ENCODE measurements at places on chromosomes 12 and 14.

- no peak for DNase-seq
Observed at GRCh38 chr12:124737040-124737419, 126.6 kb downstream of the SCARB1 start.

DNA sequence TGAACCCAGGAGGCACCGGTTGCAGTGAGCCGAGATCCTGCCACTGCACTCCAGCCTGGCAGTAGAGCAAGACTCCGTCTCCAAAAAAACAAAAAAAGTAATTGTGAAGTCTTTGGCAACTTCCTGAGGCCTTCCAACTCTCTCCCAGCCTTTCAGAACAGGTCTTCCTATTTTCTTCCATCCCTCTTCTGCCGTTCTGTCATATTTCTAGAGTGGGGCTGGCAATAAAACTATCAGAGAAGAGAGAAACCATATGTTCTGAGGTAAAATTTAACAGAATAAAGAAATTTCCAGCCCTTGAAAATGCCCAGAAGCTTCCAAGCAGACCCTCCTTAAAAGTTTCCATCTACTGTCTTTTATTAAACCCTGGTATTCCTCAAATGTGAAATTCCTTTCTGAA, 100.4 kb downstream of the HMGA2 start:
- no peak for DNase-seq

DNA sequence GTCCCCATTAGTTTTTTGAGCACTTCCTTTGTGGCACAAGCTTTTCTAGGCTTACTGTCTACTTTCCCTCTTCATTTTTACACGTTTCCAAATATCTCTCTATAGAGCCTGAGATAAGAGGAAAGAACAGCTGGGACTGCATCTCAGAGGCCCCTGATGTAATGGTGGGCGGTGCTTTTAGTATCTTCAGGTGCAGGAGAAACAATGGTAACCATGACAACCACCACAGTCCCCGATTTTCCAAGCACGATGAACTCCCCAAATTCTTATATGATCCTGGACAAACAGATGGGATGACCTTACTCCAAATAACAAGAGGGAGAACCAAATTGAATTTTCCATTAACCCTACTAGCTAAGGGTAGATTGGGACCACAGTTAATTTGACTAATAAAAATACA, 103.3 kb downstream of the AEBP2 start:
- DNase-seq = no peak

DNA sequence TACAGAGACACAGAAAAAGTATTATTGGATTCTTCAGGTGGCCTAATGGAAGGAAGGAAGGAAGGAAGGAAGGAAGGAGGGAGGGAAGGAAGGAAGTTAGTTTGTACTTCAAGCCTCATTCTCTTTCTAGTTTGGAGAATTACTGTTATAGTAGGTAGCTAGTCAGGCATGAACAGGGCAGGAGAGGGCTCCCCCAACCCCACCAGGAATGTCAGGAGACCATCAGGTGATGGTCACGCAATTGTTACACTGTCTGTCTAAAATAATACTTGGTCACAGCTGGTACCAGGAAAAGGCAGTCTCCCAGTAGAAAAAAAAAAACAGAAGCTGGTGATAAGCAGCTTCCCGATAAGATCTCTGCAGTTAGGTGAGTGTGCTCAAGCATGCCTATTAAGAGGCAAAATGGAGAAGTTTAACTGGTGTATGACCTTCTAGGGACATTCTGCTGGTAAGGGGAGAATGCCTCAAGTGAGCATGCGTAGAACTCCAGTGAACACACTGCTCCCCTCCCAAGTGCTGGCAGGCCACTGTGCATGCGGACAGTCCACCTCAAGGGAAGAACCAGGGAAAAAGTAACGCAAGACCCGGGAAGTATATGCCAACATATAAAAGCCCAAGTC, 358.4 kb upstream of the SOX5 start:
- no peak for DNase-seq

DNA sequence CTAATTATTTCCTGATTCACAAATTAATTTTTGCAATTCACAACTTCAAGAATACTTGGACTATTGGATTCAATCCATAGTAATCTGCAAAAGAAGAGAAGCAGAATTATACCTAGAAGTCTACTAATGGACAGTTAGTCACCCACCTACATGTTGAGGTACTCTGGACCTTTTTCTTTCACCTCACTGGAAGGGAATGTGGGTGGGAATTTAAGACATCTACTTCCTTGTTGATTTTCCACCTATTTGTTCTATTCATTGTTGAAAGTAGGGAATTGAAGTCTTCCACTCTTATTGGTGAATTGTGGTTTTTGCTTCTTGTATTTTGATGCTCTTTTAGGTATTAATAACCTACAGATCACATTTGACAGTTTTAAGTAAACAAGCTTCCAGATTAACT, 11.0 kb downstream of the RESF1 start:
- DNase-seq = no peak

GRCh38 chr12:40980427-40980961, 207.6 kb upstream of the PDZRN4 start:
- no peak for DNase-seq

- DNase-seq = peak; percentile 41
Observed at GRCh38 chr12:76455582-76456345, 103.8 kb downstream of the OSBPL8 start.

DNA sequence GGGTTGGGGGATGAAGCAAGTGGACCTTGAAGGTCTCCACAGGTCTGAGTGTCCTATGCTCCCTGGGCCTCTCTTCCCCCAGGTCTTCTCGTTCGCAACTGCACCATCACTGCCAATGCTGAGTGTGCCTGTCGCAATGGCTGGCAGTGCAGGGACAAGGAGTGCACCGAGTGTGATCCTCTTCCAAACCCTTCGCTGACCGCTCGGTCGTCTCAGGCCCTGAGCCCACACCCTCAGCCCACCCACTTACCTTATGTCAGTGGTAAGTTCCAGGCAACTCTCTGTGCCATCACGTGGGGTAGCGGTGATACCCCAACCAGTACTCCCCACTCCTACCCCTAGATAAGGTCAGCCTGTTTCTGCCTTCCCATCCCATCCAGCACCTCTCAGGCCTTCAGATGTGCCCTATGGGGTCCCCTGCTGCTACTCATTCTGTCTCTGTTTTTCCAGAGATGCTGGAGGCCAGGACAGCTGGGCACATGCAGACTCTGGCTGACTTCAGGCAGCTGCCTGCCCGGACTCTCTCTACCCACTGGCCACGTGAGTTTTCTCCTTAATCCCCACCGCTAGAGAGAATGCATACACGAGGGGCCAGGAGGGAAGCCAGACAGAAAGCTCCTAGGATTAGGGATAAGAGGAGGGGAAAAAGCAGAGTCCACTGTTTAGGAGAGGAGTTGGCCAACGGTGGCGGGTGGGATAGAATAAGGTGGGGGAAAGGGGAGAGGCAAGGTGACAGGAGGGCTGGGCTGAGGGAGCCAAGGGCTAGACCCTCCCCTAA, 1.6 kb upstream of the TAPBPL start:
- no peak for DNase-seq

- no peak for DNase-seq
Observed at GRCh38 chr14:81454572-81455218, 54.6 kb upstream of the STON2 start.

DNA sequence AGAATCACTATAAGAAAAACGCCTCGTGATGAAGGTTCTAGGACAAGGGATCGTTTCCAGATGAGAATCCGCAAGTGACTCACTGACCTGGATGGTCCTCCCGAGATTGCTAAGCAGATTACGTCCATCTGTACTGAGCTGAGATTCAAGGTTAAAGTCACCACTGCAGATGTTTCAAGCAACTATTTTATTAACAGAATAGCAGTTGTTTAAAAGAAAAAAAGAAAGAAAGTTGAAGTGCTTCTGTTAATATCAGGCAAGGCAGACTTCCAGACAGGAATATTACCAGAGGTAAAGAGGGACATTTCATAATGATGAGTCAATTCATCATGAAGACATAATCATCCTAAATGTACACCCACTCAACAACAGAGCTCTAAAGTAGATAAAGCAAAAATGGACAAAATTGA, 17.9 kb downstream of the PXN start:
- DNase-seq = no peak

- DNase-seq = no peak
Observed at GRCh38 chr14:99080306-99080705, 191.7 kb downstream of the BCL11B start.

DNA sequence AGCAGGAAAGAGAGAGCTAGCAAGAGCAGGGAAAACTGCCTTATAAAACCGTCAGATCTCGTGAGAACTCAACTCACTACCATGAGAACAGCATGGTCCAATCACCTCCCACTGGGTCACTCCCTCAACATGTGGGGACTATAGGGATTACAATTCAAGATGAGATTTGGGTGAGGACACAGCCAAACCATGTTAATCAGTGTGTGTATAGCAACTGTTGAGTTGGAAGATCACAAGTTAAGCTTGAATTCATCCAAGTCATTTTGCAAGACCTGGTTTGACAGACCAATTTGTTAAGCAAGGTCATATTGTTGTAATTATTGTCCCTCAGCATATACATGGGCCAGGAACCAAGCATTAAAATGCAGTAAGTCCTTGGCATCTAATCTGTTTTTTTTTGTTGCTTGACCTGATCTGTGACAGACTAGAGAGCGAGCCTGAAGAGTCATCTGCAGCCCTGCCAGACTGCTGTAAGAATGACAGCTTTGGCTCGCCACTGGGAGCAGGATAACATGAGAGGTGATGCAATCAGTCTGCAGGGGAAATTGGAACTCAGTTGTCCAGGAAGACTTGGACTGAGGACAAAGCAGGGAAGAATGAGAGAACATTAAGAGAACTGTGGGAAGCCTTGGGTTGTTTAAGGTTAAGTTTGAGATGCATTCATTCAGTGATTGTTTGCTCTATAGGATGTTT, 297.6 kb upstream of the SEL1L start:
- DNase-seq = no peak

All from NCI-H2029 (cell line).